ENCODE measurements at places on chromosomes 7 and 10. TPM values are rescaled to one million over a fixed set of nuclear protein-coding genes. Genes with fewer than 3 reads are reported as not detected.

GRCh38 chr10:101778151-101778780, 2.4 kb upstream of the FGF8 start:
- no peak for DNase-seq

- no peak for DNase-seq
Observed at GRCh38 chr7:1818575-1819258, 148.6 kb downstream of the ELFN1 start.

- DNase-seq = no peak
Observed at GRCh38 chr7:124269774-124270173, 236.9 kb upstream of the TMEM229A start.

- DNase-seq = no peak
Observed at GRCh38 chr7:37231613-37232012, 217.1 kb downstream of the ELMO1 start.

- no peak for DNase-seq
Observed at GRCh38 chr7:116502201-116503096, 2.9 kb downstream of the CAV2 start.

GRCh38 chr10:77939561-77940001, 13.0 kb upstream of the DLG5 start:
- DNase-seq = no peak

- no peak for DNase-seq
Observed at GRCh38 chr7:67392596-67393438, 396.2 kb downstream of the TYW1 start.

- no peak for DNase-seq
Observed at GRCh38 chr7:75658369-75658768, 80.4 kb downstream of the HIP1 start.

The MORN4 gene
- 12.6 TPM for polyA plus RNA-seq

The OPALIN gene
- not detected for polyA plus RNA-seq
